Putamen (tissue), 1 donor: ENCODE measurements at places on chromosomes 4 and X.

GRCh38 chrX:124931241-124931640 is 388.4 kb upstream of the TEX13C start:
- DNase-seq = no peak

- peak; percentile 21 for DNase-seq
These were observed 4.3 kb upstream of the PNMA6E start for GRCh38 chrX:153405426-153405825.

DNA sequence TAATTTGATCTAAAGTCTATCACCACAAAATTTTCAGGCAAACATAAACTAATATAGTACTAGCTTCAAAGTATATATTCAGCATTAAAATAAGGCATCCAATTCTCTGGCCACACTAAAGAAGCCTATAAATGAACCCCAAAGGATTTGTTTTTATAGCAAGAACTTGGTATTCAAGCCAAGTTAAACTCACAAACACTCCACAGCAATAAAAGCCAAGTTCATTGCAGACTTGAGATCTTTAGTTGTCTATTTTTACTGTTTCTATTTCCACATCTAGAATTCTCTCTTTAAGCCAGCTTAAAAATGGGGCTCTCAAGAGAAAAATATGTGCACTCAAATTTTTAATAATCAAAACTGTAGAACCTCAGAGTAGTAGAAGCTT is 51.1 kb downstream of the WDFY3 start:
- DNase-seq = no peak

DNA sequence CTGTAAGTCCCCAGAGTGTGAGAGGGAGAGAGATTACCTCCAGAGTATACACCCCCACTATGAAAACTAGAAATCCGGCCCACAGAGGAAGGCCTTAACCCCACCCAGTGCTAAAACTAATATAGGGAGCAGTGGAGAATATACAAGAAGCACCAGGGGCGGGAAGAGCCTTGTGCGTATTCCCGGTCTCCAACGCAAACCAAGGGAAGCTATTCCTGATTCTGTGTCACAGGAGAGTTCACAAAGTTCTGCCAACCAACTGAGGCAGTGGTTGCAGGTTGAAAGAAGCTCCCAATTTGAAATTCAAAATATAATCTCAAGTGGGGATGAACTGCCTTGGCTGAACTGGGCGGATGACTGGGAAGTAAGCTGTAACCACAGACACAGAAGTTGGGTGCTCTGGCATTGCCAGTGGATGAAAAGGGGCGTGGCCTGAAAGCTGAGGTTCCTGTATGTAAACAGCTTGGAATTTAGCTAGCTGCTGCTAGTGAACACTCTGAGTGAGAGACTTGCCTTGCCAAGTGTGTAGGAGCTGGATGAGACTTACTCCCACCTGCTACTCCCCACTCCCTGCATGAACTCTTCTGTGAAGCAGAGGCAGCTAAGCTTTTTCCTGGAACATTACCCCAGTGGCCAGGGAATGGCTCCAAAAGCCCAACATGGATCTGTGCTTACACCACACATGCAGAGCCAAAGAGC is 32.7 kb downstream of the ELF2 start:
- peak; percentile 11 for DNase-seq

DNA sequence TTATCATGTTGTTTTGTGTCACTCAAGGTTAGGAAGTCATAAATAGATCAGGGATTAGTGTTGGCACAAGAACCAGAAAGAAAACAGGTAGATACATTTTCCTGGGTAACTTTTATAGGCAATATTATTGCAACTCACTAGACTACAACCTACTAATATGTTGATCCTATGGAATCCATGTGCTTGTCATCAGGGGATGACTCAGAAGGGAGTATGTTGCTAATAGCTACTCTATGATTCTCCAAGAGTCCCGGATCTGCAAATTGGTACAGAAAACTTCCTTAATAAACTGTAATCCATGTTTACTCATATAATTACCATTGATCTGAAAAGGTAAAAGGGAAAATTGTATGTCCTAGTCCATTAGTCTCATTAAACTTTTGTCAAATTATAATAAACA is 11.7 kb upstream of the GNRHR start:
- no peak for DNase-seq

DNA sequence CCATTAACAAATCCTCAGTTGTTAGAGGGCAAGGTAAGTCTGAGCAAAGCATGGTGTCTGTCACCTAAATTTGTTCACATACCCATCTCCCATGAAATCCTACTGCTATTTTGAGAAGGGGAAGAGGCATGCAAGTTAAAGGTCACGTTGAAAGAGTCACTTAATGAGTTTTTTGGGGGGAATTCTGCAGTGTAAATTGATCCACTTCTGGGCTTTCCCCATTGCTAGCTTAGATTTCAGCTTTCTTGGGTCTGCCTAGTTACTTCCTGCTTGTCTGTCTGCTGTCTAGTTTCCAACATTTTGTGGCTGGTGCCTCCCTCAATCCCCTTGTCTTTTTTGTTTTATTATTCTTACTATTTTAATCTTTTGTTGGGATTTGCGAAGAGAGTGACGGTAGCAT is 32.0 kb downstream of the CEP135 start:
- DNase-seq = no peak

DNA sequence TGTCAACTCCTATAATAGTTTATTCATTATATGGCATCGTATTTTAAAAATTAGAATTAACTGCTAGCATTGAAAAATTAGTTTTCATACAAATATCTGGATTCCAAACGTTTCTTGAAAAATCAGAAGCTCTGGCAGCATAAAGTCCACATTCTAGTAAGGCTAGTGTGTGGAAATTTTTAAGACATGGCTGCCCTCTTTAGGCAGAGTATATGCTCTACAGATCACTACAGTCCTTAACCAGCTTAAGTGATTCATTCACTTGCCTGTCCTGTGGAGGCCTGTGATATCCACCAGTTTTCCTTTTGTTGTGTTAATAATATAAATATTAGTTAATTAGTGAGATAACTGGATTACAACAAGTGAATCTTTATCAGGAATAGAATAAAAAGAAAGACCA is 287.2 kb downstream of the OPHN1 start:
- DNase-seq = peak; percentile 2

GRCh38 chrX:70174754-70175153 is 2.5 kb upstream of the DGAT2L6 start:
- no peak for DNase-seq

- DNase-seq = no peak
These were observed 1365.9 kb upstream of the AGA start for GRCh38 chr4:178808106-178808505.
